Sigmoid colon (tissue), 7 donors: ENCODE measurements at places on chromosomes 2 and 18. TPM values are rescaled to one million over a fixed set of nuclear protein-coding genes. Genes with fewer than 3 reads are reported as not detected.

The CRYGC gene
- total RNA-seq, result not detected

The DNAH6 gene
- total RNA-seq, result 0.33 TPM

The C2orf66 gene
- not detected for total RNA-seq

The UGT1A7 gene
- not detected for total RNA-seq

The SLC23A3 gene
- total RNA-seq, result 0.14 TPM

The NPAS2 gene
- total RNA-seq, result 22.7 TPM

DNA sequence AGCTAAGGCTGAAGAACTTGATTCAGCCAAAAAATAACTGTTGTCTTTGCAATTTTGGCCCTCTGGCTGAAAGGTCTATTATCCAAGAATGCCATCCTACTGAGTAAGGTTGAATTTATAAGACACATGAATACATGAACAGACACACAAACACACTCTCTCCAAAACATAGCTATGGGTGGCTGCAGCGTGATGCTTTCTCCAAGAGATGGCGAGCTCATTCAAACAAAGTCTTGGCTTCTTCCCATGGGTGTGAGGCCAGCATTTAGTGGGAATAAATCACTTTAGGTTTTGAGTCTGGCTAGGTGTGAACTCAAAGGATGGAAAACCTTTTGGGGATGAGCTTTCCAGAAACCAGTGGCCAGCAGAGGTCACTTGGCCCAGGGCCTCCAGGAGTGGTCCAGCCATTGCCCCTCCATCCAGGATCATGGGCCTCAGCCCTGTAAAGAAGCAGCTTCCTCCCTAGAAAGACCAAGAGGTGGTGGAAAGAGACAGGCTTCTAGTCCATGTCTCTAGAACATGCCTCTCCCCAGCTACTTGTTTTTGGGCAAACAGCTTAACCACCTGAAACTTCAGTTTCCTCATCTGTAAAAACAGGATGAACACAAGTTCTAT, 11.0 kb upstream of the OSR1 start:
- no peak overlapping the region for H3K4me3 ChIP-seq
- H3K36me3 ChIP-seq, result no peaks in the 10 kb centered on the region
- no peak for DNase-seq
- no peaks in the 10 kb centered on the region for H3K27me3 ChIP-seq

GRCh38 chr2:237572742-237573101, 6.3 kb downstream of the PRLH start:
- no peaks in the 10 kb centered on the region for H3K27me3 ChIP-seq
- no peak overlapping the region for H3K4me3 ChIP-seq
- DNase-seq, result no peak
- H3K36me3 ChIP-seq, result no peaks in the 10 kb centered on the region
- H3K27ac ChIP-seq, result no peak overlapping the region

DNA sequence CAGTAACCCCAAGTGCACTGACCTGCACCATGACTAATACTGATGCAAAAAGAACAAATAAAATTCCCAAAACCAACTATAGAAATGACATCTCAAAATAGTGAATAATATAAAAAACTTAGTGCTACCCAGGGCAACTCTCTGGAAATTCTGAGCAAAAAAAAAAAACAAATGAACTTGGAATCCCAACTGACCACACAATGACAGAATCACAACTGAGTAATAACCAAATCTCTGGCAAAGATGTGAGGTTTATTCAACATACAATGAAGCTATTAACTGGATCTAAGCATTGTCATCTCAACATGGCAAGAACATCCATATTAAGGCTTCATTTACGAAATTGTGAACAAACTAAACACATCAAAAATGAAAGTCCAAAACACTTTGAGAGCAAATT, 22.7 kb downstream of the EXOC6B start:
- H3K27ac ChIP-seq, result no peak overlapping the region
- no peak for DNase-seq
- no peaks in the 10 kb centered on the region for H3K4me1 ChIP-seq
- H3K36me3 ChIP-seq, result no peaks in the 10 kb centered on the region
- H3K27me3 ChIP-seq, result no peaks in the 10 kb centered on the region

GRCh38 chr2:145652571-145653545, 1132.9 kb upstream of the ZEB2 start:
- H3K27ac ChIP-seq, result no peak overlapping the region
- no peak for DNase-seq
- no peaks in the 10 kb centered on the region for H3K27me3 ChIP-seq
- H3K4me1 ChIP-seq, result no peaks in the 10 kb centered on the region
- no peak overlapping the region for H3K4me3 ChIP-seq
- H3K36me3 ChIP-seq, result no peaks in the 10 kb centered on the region

GRCh38 chr2:138708682-138709241, 71.4 kb downstream of the NXPH2 start:
- peaks cover 17% of the 10 kb centered on the region for H3K4me1 ChIP-seq
- no peak for DNase-seq
- H3K36me3 ChIP-seq, result no peaks in the 10 kb centered on the region
- H3K27me3 ChIP-seq, result no peaks in the 10 kb centered on the region

GRCh38 chr2:133599811-133600210, 31.5 kb upstream of the NCKAP5 start:
- H3K27ac ChIP-seq, result no peak overlapping the region
- H3K27me3 ChIP-seq, result no peaks in the 10 kb centered on the region
- DNase-seq, result no peak
- no peaks in the 10 kb centered on the region for H3K36me3 ChIP-seq

GRCh38 chr2:169050476-169051240, 18.7 kb upstream of the DHRS9 start:
- no peak overlapping the region for H3K27ac ChIP-seq
- H3K4me1 ChIP-seq, result no peaks in the 10 kb centered on the region
- no peaks in the 10 kb centered on the region for H3K27me3 ChIP-seq
- DNase-seq, result no peak
- H3K4me3 ChIP-seq, result no peak overlapping the region

DNA sequence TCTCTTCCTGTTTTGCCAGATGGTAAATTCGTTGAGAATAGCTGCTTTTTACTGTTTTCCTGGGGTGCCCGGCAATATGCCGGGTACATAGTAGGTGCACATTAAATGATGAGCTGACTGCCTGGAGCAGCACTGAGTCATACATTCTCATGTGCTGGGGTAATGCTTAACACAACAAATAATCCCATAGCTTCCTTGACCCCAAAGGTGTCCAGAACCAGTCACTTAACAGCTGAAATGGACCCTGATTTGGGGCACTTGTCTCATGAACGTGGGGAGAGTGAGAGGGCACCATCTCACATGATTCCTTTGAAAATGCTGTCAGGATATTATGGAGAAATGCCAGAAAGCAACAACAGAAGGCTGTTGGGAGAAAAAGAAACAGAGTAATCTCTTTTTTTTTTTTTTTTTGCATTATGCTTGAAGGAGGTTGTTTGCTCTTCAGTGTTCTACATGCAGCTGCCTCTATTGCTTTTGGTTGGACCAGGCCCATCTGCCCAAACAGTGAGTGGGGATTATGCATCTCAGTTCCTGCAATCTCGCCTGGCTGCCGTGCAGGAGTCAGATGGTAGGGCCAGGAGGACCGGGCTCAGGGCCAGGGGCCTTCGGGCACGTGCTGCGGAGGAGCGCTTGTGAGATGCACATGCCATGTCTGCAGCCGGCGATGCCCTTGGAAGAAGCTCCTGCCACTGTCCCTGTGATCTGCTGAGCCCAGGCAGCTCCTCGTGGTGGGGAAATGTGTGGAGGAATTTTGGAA, 162.1 kb downstream of the SH3RF3 start:
- peak; percentile 72 for DNase-seq
- no peaks in the 10 kb centered on the region for H3K27me3 ChIP-seq
- H3K4me3 ChIP-seq, result no peak overlapping the region
- no peak overlapping the region for H3K27ac ChIP-seq
- H3K36me3 ChIP-seq, result no peaks in the 10 kb centered on the region

DNA sequence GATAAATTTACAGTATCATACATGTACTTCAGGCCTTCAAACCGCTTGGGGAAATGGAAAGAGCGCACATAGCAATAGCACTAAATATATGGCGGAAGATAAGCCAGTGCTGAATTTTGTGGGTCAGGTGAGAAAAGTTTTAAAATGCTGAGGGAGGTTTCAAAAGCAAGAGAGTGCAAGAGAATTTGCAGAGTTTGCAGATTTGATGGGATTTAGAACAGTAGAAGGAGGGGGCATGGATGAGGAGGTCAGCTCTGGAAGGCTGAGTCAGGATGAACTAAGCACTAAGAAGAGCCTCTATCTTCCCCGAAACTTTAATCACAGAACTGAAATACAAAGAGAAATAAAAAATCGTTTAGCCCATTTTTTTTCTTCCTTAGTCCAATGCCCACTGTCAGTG, 145.9 kb downstream of the DLGAP1 start:
- no peak overlapping the region for H3K4me3 ChIP-seq
- H3K27me3 ChIP-seq, result no peaks in the 10 kb centered on the region
- H3K4me1 ChIP-seq, result no peaks in the 10 kb centered on the region
- no peak overlapping the region for H3K27ac ChIP-seq
- H3K36me3 ChIP-seq, result no peaks in the 10 kb centered on the region
- DNase-seq, result no peak

DNA sequence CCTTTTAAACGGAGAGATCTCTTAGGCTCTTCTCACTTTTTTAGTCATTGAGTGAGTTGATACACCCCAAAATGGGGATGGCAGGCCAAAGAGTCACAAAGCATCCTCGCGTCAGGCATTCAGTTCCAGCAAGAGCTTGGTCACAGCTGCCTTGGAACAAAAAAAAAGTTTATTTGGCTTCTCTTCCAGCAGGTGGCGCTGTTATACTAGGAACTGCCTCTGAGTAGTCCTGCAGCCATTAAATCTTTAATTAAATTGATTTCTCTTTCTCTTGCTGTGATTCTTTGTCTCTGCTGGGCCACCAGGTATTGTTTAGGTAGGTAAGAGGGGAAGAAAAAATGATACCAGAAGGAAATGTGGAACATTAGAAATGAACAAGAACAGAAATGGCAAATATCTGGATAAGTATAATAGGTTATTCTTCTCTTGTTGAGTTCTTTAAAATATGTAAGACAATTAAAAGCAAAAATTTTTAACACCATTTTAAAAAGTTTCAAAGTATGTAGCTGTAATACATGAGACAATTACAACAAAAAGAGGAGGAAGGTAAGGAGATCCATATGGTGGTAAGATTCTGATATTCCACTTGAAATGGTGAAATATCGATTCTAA, 175.1 kb downstream of the GALNT1 start:
- DNase-seq, result no peak
- no peaks in the 10 kb centered on the region for H3K27me3 ChIP-seq
- H3K36me3 ChIP-seq, result no peaks in the 10 kb centered on the region
- H3K4me1 ChIP-seq, result no peaks in the 10 kb centered on the region

DNA sequence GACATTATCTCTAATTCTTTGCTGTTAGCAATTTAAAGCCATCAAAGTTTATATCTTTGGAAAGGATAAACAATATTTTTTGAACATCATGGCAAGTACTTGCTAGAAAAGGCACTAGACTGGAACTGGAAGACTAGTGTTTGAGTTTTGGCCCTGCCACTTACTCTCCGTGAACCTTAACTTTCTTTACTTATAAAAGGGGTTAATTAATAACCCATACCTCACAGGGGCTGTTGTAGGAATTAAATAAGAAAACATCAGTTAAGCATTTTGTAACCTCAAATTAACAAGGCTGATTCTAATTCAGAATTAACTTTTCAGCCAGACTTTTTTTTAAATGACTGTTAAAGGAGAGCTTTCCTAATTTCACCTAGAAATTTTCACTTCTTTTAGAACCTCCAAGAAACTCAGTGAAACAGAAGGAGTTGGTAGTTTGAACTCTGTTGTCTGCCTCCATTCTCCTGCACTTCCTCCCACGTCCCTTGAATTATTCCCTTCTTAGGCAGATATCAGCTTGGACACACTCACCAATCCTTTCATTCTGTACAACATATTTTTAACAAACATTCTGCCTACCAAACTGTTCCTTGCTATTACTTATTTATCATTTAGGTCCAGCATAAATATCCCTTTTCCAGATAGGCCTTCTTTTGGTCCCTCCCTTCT, 79.5 kb downstream of the COX7A2L start:
- no peak overlapping the region for H3K4me3 ChIP-seq
- H3K27ac ChIP-seq, result no peak overlapping the region
- no peak for DNase-seq
- H3K36me3 ChIP-seq, result no peaks in the 10 kb centered on the region
- no peaks in the 10 kb centered on the region for H3K27me3 ChIP-seq
- no peaks in the 10 kb centered on the region for H3K4me1 ChIP-seq

GRCh38 chr18:48742304-48742703, 203.5 kb downstream of the CTIF start:
- no peak overlapping the region for H3K4me3 ChIP-seq
- H3K4me1 ChIP-seq, result peaks cover 18% of the 10 kb centered on the region
- no peaks in the 10 kb centered on the region for H3K27me3 ChIP-seq
- no peak overlapping the region for H3K27ac ChIP-seq
